ENCODE measurements at places on chromosomes 5 and 9.

- no peak for DNase-seq
These were observed 175.2 kb downstream of the SAXO1 start for GRCh38 chr9:18857769-18858168.

DNA sequence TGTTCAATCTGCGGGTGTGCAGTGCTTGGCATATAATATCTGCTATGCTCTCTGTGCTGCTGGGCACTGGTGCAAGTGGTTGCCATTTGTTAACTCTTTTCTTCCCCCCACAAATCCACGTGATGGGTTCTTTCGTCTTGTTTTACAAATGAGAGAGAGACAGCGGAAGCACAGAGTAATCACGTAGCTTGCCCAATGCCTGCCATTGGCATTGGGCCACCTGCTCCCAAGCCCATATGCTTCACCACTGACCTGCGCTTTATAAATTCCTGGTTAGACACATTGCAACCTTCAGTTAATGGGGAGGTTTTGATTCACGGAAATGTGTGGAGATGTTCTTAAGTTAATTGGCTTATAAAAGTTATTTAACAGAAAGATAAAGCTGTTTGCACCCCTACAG is 194.8 kb upstream of the ADAMTS16 start:
- DNase-seq, result no peak

DNA sequence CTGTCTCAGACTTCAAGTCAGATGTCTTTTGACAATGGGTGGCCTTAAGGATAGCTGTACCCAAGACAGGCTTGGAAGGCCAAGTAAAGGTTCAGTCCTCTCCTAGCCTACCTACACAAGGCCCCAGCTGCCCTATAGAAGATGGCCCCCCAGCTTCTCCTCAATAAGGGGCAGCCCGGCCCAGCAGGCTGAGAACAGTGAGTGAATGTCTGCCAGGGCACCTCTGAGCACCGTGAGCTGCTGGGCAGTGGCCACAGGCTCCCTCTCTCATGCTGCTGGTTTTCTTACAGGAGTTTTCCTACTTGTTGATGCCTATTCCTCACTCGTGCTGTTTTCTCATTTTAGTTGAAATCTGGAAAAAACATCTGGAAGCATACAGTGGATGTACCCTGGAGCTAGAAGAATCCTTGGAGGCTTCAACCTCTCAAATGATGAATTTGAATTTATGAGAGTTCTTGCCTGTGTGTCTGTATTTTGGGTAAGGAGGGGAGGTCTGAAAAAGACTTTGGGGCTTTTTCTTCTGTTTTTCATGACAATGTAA is 40.1 kb downstream of the SECISBP2 start:
- DNase-seq, result no peak

GRCh38 chr9:76572151-76572550 is 113.2 kb downstream of the GCNT1 start:
- no peak for DNase-seq

GRCh38 chr5:138000102-138000723 is 32.7 kb downstream of the FAM13B start:
- DNase-seq, result no peak

DNA sequence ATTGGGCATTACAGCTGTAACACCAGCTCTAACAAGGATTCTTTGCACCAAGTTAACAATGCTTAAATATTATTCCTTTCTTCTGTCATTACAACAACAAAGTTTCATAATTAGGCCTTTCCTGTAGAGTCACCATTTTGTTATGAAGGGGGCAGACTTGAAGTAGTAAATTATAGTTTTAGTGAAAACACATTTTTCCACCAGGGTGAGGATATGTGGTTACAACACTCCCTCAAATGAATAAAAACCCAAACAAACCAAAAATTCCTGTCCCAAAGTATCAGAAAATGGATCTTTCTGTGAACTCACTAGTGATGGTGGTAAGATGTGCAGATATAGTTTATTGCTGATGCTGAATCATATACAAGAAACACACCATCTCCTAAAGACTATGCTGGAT is 250.5 kb upstream of the TUT7 start:
- DNase-seq, result no peak

- no peak for DNase-seq
These were observed 57.3 kb upstream of the PITX1 start for GRCh38 chr5:135091286-135091685.

- no peak for DNase-seq
These were observed 657.9 kb downstream of the TLR4 start for GRCh38 chr9:118362123-118362522.

GRCh38 chr5:199950-200645 is 8.8 kb downstream of the LRRC14B start:
- no peak for DNase-seq

- DNase-seq, result peak; percentile 80
These were observed 54.0 kb upstream of the LARP1 start for GRCh38 chr5:154701181-154701580.

GRCh38 chr5:95726811-95727763 is 4.0 kb upstream of the RHOBTB3 start:
- no peak for DNase-seq

DNA sequence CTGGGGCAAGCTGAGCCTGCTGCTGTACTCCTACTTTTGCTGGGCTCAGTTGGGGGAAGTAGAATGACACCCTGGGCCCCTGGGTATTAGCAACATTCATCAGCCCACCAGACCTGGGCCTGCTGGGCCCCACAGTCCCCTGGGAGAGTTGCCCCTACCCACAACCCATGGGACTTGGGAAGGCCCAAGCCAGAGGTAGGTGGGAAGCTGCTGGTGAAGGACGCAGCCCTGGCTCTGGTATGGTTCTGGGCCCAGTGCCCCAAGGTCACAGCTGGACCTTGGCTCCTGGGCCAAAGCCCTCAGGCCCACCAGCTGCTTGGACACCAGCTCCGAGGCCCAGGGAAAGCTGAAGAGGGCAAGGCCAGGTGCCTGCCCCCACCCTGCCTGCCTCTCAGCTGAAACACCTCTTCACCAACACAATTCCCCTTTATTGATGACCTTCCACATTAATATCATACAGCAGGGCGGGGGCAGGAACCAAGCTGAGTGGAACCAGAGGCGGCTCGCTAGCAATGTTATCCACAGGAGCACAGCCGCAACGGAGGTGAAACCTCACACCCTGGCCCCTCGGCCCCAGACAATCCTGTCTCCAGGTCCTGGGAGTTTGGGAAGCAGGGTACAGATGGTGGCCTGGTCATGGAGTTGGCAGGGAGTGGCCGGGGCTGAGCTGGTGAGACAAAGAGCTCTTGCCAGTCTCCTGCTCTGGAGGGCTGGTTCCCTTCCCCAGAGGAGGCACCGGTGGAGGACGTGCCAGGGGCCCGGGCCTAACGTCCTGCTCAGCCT is 13.7 kb downstream of the DOLPP1 start:
- no peak for DNase-seq

DNA sequence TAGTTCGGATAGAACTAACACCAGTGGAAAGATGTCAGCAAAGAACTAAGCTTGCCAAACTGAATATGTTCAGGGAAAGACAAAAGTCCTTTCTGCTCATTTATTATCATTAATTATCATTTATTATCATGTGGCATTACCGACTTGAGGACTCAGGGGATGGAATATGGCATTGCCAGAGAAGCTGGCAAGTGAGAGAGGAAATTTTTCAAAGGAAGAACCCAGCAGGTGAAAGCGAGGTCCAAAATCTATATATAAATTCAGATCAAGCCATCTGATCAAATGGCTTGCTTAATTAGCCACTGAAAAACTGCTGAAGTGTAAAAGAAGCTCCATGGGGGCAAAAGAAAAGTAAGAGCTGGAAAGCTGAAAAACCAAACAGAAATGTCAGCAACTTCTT is 1049.6 kb upstream of the SEMA6A start:
- DNase-seq, result no peak

GRCh38 chr9:91421128-91421765 is 2.4 kb downstream of the NFIL3 start:
- DNase-seq, result no peak

GRCh38 chr5:154422298-154422697 is 23.5 kb upstream of the SAP30L start:
- no peak for DNase-seq

DNA sequence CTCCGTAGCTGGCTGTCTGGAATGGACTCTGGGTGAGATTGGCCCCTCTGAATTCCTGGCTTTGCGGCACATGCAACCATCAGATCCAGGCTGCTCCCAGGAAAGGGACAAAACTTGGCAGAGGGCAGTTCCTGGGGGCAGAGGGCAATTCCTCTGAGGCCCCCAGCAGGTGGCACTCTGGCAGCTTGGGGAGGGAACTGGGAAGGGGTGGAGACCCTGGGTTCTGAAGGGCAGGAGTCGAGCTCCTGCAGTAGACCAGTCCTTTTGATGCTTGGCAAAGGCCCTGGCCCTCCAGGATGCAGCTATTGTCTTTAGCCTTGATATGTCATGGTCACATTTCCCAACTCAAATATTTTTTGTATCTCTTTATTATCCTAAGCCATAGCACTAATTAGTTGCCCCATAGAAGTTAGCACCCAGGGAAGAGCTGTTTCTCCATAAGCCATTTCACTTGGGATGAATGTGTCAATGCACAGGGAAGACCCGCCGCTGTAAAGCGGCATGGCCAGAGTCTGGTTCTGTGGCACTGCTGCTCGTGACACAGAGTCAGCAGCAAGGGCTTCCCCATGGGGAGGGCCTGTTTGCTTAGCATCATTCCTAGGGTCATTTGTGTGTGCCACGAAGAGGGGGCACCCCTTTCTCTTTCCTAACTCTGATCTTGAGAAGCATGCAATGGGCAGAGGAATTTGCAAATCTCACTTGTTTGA is 51.2 kb upstream of the CDK20 start:
- no peak for DNase-seq

- peak; percentile 70 for DNase-seq
These were observed 222.0 kb downstream of the MAN2A1 start for GRCh38 chr5:109911731-109912130.

DNA sequence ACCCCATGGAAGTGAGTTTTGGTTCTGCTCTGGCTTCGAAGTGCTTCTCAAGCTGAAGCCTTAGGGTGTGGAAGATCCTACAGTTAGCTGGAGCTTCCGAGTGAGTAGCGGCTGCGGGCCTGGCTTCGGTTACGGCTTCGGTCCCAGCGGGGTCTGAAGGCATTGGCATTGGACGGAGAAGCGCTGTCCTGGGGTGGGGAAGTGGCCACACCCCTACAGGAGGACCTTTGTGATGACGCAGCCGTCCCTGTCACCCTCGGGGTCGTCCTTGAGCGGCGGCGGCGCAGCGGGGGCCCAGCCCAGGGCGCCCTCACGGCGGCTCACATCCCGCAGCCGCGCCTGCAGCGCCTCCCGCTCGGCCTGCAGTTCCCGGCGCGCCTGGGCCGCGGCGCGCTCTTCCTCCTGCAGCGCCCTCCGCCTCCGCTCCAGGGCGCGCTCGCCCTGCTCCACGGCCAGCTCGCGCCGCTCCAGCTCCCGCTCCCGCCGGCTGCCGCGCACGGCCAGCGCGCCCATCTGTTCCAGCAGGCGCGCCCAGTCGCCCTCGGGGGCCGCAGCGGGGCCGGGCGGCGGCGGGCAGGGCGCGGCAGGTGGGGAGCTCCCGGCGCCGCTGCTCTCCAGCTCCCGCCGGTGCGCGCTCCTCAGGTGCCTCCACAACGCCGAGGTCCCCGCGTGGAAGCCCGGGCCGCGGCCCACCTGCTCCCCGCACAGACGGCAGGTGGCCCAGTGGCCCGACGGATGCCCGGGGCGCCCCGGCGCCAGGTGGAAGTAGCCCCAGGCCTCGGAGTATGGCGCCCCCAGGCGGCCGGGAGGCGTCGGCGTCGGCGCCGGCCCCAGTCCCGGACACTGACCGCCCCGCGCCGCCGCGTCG is 9.9 kb downstream of the ZBED3 start:
- DNase-seq, result no peak

DNA sequence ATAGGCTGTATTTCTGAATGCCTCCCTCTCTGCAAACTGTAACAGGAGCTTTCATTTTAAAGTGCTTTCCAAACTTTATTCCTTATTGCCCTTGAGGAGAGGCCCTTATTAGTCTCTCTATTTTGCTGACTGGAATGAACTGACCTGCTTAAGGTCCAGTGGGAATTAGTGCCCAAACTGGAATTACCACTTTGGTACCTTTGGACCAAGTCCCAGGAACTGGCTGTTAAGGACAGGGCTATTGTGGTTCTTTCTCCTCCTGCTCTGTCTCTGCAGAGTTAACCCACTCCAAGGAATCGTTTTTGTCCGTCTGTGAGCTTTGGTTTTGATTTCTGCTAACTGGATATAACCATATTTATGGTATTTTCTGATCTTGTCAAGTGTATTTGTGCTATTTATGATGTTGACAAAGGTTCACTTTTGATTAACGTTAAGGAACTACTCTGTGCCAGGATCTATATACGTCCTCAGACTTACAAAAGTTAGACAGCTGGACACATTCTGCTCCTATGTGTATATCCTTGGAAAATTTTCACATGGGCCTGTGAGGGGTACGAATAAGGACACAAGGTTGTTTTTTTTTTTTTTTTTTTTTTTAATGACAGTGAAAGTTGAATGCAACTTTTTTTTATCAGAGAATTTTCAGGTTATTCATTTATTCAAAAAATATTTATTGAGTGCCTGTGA is 189.1 kb upstream of the ANKRD55 start:
- no peak for DNase-seq

- DNase-seq, result no peak
These were observed 165.3 kb upstream of the FBN2 start for GRCh38 chr5:128703322-128703721.

- no peak for DNase-seq
These were observed 732.1 kb upstream of the RIOK2 start for GRCh38 chr5:97915106-97915505.

GRCh38 chr9:126482361-126483044 is 131.2 kb upstream of the LMX1B start:
- no peak for DNase-seq

GRCh38 chr5:96716716-96717115 is 54.5 kb downstream of the CAST start:
- DNase-seq, result no peak

DNA sequence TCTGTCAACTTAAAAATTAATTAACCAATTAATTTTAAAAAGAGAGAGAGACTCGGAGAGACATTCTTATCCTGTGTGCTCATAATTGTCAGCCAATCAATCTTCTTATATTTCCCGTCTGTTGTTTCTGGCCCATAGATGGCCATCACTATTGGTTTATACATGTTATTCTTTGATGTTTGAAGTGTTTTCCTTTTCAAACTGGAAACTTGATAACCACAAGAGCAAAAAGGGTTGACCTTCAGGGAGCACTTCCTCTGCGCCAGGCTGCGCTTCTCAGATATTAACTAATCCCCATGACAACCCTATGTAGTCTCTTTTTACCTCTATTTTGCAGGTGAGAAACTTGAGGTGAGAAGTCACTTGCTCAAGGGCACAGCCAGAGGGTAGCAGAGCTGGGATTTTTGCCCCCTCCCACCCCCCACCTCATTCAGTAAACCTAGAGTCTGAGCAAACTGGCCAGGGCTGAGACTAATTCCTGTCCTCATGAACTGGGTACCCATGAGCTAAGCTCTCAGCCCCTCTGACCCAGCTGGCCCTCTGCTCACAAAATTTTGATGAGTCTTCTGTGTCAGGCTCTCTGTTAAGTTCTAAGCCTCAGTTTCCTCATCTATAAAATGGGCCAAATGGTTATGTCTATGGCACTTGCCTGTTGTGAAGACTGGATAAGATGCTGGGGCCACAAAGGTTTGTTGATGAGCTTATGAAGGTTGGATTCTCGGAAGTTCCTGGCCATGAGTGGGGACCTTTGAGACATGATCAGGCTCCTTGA is 86.0 kb upstream of the SH3PXD2B start:
- DNase-seq, result no peak
